D341Med (cell line): ENCODE measurements at places on chromosomes 5 and 9.

GRCh38 chr5:1004461-1005248, 3.9 kb upstream of the NKD2 start:
- peak; percentile 75 for DNase-seq

GRCh38 chr5:160260881-160261815, 31.8 kb downstream of the FABP6 start:
- DNase-seq: peak; percentile 19

DNA sequence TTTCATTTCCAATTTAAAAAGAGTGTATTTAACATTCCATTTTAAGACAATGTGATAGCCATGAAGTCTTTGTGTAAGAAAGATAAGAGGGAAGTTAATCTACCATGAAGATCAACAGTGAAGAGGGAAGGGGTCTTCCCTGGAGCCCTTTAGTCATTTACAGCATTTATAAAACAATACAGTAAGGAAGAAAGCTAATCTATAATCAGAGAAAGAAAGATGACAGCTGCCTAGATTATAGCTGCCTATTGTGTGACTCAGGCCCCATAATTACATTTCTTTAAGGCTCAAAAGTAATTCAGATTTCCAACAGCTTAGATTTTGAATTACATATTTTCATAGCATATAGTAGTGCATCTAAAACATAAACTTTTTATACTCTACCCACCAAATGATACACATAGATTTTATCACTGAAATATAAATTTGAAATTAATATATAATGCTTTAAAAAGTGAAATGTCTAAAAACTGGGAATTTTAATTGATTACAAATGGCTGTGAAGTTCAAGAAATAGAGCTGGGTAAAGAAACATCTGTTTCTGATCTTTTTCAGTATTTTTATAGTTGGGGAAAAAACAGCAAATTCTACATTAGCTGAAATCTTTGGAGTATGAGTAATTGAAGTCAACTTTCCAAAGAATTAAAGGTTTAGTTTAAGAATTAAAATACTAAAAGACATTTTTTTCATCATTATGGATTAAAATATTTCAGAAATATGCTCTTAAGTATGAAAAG, 89.6 kb downstream of the RIC1 start:
- no peak for DNase-seq

GRCh38 chr5:32083981-32084430, 90.1 kb downstream of the GOLPH3 start:
- DNase-seq: no peak

DNA sequence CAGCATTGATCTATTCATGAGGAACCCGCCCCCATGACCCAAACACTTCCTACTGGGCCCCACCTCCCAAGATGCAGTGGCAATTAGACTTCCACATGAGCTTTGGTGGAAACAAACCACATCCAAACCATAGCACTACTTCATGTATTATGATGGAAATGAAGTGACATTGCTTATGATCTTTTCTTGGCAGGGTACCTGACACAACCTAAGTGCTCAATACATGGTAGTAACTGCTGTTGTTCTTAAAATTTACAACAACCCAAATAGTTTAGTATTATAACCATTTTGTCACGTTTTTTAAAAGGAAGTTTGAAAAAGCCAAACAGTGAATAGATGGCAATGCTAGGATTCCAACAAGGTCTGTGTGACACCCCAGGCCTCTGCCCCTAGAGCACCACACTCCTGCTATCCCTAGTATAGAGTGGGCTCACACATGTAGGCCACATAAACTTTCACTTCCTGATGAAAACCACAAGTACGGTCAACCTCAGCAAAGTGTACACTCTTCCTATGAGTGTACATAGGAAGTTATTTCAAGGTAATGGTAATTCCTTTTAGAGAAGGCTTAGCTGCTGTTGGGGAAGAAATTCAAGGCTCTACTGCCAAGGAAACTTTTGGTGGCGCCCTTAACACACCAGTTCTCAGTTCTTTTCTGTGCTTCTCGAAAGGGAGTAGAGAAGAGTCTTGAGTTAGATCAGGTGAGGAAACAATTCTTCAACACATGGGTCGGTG, 97.6 kb downstream of the ARSB start:
- DNase-seq: no peak

- DNase-seq: no peak
Measured at GRCh38 chr5:97555644-97555981, 372.6 kb upstream of the RIOK2 start.

DNA sequence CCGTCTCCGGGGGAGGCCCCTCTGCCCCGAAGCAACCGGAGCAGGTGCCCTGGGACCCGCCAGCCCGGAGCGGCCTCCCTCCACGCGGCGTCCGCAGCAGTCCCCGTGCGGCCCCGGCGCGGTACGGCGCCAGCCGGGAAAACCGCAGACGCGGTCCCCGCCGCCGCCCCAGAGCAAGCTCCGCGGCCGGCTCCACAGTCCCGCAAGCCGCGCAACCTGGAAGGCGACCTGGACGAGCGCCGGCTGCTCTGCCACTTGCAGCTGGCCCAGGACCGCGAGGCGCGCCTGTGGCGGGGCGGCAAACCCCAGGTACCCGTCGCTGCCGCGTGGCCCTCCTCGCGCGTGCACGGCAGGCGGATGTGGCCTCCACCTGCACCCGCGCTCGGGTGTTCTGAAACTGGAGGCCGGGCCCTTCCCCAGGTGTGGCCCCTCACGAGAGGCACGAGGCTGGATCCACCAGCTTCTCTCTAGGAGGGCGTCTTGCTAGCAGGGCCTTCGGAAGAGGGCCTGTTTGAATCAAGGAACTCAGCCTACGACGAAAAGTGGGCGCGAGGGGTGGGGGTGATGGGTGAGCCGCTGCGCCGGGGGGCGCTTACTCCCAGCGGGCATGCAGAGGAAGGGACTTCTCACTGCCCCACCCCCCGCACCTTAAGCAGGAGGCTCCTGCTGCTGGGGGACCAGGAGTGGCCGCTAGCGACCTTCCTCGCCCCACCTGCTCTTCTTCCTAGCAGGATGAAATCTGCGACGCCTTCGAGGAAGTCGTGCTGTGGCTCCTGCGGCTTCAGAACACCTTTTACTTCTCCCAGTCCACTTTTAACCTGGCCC, 602 bp downstream of the CCNI2 start:
- DNase-seq: no peak

GRCh38 chr9:89398621-89399020, 80.3 kb downstream of the SECISBP2 start:
- DNase-seq: no peak

- no peak for DNase-seq
Measured at GRCh38 chr5:27312291-27312893, 274.0 kb upstream of the CDH9 start.

GRCh38 chr5:77847129-77847460, 71.0 kb upstream of the TBCA start:
- DNase-seq: no peak

- no peak for DNase-seq
Measured at GRCh38 chr9:7707934-7708333, 91.6 kb downstream of the DMAC1 start.

GRCh38 chr9:100427366-100428263, 672 bp downstream of the MSANTD3 start:
- no peak for DNase-seq

GRCh38 chr5:80809451-80809850, 150.7 kb upstream of the RASGRF2 start:
- no peak for DNase-seq

GRCh38 chr5:14305045-14305444, 161.9 kb downstream of the TRIO start:
- no peak for DNase-seq

DNA sequence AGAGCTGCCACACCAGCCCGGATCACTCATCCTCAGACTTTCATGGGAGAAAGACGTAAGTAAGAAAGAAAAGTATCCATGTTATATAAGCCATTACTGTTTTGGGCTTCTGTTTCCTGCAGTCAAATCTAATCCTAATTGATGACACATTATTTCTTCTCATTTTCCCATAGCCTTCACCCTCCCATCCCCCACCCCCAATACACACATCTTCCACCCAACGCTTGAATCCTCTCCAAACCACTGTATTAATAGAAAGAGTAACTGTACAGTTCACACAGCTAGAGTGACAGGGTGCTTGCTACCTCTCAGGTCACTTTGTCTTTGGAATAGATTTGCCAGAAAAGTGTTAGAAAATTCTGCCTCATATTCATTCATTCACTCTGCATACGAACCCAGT, 69.3 kb upstream of the IL17B start:
- no peak for DNase-seq

DNA sequence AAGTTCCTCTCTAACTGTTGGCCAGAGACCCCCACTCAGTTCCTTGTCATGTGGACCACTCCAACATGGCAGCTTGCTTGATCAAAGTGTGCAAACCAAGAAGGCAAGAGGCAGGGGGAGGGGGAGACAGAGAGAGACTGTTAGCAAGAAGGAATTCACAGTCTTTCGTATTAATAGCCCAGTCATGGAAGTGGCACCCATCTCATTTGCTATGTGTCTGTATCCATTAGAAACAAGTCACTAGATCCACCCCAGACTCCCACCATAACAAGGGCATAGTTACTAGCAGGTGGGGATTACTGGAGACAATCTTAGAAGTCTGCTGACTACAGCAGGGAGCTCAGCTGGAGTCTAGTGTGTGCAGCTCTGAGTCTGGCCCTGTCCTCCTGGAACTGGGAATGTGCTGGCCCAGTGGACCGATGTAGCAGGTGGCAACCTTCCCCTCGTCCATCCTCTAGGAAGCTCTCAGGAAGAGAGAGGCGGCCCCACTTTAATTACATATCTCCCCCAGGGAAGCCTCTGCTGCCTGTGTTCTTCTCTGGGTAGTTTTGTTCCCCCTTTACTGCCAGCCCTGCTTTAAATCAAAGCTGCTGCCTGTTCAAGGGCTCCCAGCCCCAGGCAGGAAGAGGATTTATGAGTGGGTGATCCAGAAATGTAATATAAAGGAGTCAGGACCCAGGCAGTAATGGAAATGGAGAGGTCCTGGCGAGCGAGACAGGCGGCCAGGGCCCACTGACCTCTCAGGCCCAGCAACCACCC, 47.8 kb upstream of the ALDH1B1 start:
- DNase-seq: no peak

- peak; percentile 69 for DNase-seq
Measured at GRCh38 chr5:134525683-134526482, 413 bp downstream of the JADE2 start.

- no peak for DNase-seq
Measured at GRCh38 chr9:131395157-131396098, 1.5 kb downstream of the PRRC2B start.

DNA sequence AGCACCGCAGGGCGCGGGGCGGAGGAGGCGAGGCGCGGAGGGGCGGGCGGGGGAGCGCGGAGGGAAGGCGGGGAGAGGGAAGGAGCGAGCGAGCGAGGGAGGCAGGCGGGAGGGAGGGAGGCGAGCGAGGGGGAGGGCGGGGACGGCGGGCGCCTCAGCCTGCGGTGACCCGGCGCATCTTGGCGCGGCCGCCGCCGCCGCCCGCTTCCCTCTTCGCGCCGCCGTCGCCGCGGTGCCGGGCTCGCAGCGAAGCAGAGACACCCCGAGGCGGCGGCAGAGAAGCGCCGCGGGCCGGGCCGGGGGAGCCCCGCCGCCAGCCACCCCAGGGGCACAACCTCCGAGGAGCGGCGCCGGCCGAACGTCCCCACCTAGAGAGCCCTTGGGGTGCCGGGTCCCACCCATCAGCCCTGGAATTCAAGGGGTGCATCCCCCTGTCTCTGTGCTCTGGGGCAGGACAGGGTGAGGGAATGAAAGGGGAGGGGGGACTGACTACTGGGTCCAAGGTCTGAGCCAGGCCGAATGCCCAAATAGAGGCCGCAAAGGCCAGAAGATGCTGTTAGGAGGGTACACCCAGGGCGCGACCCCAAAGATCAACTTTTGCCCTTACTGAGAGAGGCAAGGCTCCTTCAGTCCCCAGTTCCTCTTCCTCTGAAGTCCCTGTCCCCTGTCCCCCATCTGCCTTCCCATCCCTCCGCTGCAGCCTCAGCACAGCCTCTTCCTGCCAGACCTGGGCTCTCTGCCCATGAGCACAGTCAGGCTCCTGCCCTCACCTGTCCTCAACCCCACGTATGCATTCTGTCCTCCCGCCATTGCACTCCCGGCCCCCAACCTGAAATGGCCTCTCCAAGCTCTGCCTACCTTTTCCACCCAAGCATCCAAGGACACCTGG, at the start of gene ADAMTS2:
Gene ADAMTS2 (minus strand): TSS at position 29 of the 889 bp plus-strand sequence. CDS start 133 bp downstream, outside the sequence.
- DNase-seq: peak; percentile 85

GRCh38 chr5:94362857-94363256, 255.5 kb downstream of the KIAA0825 start:
- DNase-seq: no peak

DNA sequence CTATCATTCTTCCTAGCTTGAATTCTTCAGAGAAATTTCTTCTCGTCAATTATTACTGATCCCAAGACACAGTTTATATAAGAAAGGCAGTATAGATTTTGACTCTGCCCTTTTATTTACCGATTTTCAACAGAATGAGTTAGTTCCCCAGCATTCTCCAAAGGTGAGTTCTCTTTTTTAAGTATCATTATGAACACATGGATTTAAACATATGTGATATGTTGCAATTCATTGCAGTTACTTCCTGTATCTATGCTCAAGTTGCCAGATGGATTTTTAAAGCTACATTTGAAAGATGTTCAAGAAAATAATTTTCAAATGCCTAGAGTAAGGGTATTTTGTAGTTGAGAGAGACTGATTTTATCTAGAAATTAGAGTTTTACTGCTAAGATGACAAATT, 8.4 kb downstream of the WDR41 start:
- DNase-seq: no peak

GRCh38 chr9:79425840-79426239, 145.9 kb upstream of the TLE4 start:
- DNase-seq: no peak

- DNase-seq: no peak
Measured at GRCh38 chr5:178114325-178115135, 1.2 kb downstream of the N4BP3 start.
